ENCODE measurements at places on chromosomes 5 and 9. TPM values are rescaled to one million over a fixed set of nuclear protein-coding genes. Genes with fewer than 3 reads are reported as not detected.
A peak's percentile ranks its signal among the peaks of the same experiment; 100 is the strongest.

DNA sequence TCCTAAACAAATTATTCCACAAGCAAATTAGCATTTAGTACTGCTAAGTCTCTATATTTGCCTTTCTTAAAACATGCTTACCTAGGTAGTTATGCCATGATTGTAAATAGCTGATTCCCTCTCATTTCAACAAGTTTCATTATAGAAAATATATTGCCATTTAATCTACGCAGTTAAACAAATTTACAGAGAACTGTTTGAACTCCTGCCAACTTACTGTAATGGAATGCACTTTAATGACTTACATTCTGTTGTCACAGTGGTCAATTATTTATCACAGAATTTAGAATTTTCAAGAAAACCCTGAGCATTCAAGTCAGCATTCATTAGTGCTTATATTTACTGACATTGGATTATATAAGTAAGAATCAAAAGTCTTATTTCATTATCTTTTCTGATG is 19.6 kb downstream of the SLC38A9 start:
- no peak for DNase-seq
- no peak overlapping the region for H3K27ac ChIP-seq
- H3K4me1 ChIP-seq = peaks cover 34% of the 10 kb centered on the region

DNA sequence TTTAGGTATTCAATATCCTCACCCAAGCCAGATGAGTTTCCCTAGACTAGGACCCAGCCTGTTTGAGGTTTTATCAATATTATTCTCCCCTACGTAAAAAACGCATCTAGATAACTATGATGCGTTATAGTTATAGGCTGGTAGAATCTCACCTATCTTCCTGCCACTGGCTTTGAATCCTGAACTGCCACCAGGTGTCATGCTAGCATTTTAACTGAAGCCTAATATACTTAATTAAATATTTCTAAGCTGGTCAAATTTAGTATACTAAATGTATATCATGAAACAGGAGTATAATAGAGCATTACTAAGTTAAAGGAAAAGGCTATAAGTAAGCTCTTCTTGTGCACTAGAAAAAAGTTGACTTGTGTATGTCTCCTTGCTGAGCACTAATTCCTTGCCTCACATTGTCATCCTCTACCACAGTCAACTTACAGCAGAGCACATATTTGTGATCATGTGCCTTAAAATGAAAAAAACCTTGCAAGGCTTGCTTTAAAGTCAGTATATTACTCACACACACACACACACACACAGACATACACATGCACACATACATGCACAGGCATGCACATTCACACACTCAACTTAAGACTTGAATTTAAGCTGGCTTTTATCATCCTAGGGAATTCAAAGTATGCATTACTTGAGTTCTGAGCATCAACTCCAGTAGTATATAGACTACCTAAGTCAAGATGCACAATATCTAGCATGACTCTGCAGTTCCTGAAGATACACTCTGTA is 303.4 kb downstream of the ADGRV1 start:
- no peaks in the 10 kb centered on the region for H3K4me1 ChIP-seq
- no peaks in the 10 kb centered on the region for H3K27me3 ChIP-seq
- H3K27ac ChIP-seq = no peak overlapping the region
- no peak overlapping the region for H3K4me3 ChIP-seq
- no peaks in the 10 kb centered on the region for H3K36me3 ChIP-seq
- DNase-seq = no peak

DNA sequence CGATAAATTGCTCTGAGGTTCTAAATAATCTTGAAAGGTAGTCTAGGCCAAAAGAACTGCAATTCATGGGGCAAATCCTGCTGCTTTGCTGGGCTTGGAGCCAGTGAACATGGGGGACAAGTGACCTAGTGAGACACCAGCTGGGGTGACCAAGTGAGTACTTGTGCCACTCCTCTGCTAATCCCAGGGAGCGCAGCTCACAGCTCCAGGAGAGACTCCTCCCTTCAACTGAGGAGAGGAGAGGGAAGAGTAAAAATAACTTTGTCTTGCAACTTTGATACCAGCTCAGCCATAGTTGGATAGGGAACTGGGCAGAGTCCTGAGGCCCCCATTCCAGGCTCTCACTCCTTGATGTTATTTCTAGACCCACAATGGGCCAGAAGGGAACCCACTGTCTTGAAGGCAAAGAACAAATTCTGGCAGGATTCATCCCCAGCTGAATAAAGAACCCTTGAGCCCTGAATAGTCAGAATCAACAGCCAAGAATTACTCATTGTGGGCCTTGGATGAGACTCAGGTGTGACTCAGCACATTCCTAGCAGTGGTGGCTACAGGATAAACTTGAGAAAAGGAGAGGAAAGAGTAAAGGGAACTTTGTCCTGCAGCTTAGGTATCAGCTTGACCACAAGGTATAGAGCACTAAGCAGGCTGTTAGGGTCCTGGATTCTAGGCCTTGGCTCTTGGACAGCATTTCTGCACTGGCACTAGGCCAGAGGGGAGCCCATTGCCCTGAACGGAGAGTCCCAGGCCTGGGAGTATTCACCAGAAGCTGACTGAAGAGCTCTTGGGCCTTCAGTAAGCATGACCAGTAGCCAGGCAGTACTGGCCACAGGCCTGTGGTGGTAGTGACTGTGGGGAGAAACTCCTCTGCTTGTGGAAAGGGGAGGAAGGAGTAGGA is 288.3 kb upstream of the CDH18 start:
- H3K4me3 ChIP-seq = no peak overlapping the region
- no peaks in the 10 kb centered on the region for H3K36me3 ChIP-seq
- H3K4me1 ChIP-seq = no peaks in the 10 kb centered on the region

DNA sequence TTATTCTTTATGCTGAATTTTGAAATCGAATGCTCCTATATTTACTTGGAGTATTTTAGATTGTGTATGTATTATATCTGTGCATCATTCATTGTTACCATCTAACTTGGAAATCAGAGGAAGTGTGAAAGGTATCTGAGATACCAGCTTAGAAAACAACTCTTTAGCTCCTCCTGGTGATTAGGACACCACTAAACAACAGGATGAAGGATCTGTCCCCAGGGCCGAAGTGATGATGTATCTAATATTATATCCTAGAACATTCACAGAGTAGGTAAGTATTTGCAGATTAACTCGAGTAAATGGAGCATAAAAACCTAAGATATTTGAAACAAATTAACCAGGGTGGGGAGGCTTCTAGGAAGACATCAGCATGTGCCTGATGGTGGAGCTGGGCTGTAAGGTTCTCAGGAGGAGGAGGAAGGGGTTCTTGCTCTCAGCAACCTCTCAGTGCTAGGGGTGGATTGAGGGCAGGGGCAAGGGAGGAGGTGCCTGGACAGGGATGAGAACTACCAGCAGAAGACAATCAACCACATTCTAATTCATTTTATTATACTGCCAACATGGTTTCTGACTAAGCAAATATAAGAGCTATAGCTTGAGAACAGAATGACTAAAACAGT is 2.6 kb upstream of the NFIL3 start:
- no peak for DNase-seq
- no peak overlapping the region for H3K4me3 ChIP-seq
- H3K27me3 ChIP-seq = no peaks in the 10 kb centered on the region
- peaks cover 14% of the 10 kb centered on the region for H3K4me1 ChIP-seq

DNA sequence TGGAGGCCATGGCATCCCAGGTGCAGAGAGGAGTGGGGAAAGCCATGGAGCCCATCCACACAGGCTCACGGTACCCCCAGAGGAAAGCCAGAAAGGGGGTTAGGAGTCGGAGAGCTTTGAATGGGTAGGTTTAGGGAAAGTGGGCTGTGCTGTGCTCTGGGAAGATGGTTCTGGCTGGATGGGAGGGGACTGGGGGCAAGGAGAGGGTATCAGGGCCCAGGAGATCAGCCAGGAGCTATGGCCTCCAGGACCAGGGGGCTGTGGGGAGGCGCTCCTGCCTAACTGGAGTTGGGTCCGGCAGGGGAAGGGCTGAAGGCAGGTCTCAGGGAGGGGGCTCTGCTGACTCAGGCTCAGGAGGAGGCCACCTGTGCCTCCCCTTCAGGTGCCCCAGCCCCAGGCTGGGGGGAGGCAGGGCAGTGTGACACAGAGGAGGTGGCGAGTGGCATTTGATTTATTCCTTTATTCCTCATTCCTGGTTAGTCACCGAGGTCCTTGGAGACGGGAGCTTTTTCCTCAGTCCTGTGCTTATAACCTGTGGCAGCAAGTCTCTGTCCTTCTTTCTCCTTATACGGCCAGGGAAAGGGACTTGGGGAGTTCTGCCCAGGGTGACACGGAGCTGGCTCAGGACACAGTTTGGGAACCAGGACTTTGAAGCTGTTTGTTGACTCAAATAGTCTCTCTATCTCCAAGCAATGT is 60.8 kb downstream of the TSTD2 start:
- no peak for DNase-seq
- no peak overlapping the region for H3K27ac ChIP-seq
- no peaks in the 10 kb centered on the region for H3K36me3 ChIP-seq
- H3K4me1 ChIP-seq = peaks cover 11% of the 10 kb centered on the region
- H3K4me3 ChIP-seq = no peak overlapping the region

DNA sequence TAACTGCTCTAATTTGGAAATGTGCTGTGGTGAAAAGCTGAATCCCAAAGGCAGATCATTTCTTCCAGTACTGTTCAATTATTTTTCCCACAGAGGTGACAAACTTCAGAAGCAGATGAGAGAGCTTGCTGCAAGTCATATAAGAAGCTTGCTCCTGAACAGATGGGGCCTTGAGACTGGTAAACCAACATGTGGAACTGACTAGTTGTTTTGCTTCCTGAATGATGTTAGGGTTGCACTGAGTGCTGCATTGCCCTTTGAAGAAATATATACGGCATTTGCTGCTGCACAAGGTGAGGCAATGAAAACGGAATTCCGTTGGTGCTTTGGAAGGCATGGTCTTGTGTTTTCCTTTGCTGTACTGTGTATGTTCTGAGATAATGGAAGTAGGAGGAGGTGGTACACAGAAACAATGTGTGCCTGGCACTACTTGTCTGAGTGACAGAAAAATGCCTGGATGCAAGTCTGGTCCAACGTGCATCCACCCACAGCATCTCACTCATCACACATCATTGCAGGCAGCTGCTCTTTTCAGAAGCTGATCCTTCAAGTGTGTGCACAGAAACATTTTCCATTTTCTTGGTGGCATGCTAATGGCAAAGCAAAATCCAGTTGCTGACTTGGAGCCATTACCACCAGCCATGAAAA is 76.9 kb downstream of the ANKH start:
- H3K27me3 ChIP-seq = no peaks in the 10 kb centered on the region
- no peak for DNase-seq
- no peak overlapping the region for H3K4me3 ChIP-seq
- H3K36me3 ChIP-seq = peaks cover 6% of the 10 kb centered on the region
- peaks cover 29% of the 10 kb centered on the region for H3K4me1 ChIP-seq
- H3K27ac ChIP-seq = no peak overlapping the region

- no peak overlapping the region for H3K4me3 ChIP-seq
- no peak for DNase-seq
- H3K36me3 ChIP-seq = no peaks in the 10 kb centered on the region
Observed at GRCh38 chr5:132080595-132080994, 7.0 kb downstream of the CSF2 start.

DNA sequence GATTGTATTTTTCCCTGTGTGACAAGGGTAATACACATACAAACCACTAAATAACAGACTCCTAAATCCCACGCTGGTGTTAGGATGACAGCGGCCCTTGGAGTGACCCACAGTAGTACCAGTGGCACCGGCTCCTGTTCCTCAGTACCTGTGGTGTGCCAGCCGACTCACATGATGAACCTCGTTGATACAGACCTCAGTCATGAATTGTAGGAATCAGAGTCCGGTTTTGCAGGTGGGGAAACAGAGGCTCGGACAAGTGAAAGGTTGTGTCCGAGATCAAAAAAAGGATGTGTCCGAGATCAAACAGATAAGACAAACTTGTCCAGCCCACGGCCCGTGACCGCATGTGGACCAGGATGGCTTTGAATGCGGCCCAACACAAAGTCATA is 78.0 kb downstream of the AMBP start:
- peaks cover 34% of the 10 kb centered on the region for H3K4me1 ChIP-seq
- no peak overlapping the region for H3K27ac ChIP-seq
- no peak for DNase-seq
- H3K36me3 ChIP-seq = no peaks in the 10 kb centered on the region

- peak overlapping the region; percentile 26 for H3K27ac ChIP-seq
- H3K36me3 ChIP-seq = no peaks in the 10 kb centered on the region
- H3K4me3 ChIP-seq = no peak overlapping the region
- DNase-seq = peak; percentile 7
- H3K4me1 ChIP-seq = no peaks in the 10 kb centered on the region
- peaks cover under 1% of the 10 kb centered on the region for H3K27me3 ChIP-seq
Observed at GRCh38 chr5:169945831-169946261, 34.4 kb downstream of the INSYN2B start.

DNA sequence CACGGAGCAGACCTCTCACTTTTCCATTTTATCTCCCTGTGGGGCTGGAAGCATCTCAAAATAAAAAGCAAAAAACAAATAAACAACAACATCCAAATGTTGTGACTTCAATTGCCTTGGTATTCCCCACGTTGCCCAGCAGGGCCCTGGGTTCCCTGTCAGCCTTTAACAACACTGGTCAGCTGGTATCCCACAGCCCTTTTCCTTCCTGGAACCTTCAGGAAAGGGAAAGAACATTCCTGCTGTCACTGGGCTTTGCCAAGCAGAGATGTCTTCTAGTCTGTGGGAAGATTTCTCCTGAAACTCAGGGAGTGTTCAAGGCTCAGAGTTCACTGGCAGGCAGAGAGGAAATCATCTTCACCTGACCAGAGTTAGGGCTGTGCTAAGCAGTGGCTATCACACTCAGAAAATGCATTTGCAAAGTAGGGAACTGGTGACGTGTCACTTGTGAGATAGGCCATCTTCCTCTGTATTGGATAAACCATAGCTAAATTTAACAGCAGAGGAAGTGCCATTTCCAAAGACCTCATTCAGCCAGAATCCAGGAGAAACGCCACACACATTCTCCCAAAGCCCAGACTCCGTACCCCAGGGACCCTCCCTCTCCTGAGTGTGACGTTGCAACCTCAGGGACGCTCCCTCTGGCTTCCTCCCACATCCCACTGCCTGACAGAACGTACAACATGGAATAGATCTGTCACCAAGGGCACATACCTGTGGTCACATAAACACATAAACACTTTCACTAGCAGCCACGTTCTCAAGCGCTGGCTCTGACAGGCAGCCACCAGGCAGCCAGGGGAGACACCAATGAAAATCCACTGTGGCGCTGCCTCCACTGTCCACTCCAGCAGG is 274.0 kb upstream of the DAPK1 start:
- no peaks in the 10 kb centered on the region for H3K36me3 ChIP-seq
- no peak overlapping the region for H3K27ac ChIP-seq
- no peaks in the 10 kb centered on the region for H3K4me1 ChIP-seq
- peak overlapping the region; percentile 5 for H3K4me3 ChIP-seq
- DNase-seq = no peak

DNA sequence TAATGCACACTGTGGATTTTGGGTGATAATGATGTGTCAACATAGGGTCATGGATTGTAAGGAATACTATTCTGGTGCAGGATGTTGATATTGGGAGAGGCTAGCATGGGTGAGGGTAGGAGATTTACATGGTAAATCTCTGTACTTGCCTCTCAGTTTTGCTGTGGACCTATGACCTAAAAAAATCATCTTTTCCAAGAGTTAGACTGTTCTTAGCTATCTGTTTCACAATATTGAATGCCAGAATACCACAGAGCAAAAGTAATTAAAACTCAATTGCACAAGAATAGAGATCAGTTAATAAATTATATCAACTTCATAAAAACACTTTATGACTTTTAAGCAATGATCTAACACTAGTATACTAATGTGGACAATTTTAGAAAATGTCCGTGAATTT is 651.6 kb downstream of the HTR1A start:
- H3K27ac ChIP-seq = no peak overlapping the region
- no peaks in the 10 kb centered on the region for H3K27me3 ChIP-seq
- H3K4me3 ChIP-seq = no peak overlapping the region
- DNase-seq = no peak

The OMD gene
- total RNA-seq = 2.5 TPM

The TAS2R1 gene
- total RNA-seq = not detected

The CHSY3 gene
- total RNA-seq = 0.80 TPM
